ENCODE measurements at places on chromosomes 5 and 9.

DNA sequence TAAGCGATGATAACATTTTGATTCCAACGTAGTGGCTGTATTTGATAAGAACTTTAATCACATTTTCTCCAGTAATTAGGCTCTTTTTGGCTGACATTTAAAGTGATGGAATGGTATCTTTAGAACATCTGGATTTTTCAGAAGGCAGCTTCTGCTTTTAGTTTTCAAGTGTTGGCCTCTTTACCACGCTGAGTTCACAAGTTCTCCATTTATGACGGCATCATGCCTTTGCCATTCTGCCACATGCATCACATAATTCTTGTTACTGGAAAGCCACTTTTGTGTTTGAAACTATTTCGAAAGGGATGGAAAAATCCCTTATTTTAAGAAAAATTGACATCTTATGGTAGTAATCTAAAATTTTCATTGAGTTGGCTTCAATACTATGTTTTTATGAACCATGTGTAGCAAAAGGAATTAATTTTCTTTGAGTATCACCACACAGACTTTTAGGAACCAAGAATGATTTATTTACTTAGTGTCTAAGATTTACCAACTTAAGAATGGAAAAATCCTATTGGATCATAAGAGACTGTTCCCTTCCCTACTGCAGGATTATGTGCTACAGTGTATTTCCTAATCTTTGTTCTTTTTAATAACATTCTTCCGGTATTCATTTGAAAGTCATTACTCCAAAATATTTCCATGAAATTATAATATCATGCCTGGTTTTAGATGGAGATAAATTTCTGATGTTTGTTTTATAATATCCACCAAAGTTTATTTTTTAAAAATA is 344.2 kb downstream of the ADGRV1 start:
- no peak for DNase-seq

DNA sequence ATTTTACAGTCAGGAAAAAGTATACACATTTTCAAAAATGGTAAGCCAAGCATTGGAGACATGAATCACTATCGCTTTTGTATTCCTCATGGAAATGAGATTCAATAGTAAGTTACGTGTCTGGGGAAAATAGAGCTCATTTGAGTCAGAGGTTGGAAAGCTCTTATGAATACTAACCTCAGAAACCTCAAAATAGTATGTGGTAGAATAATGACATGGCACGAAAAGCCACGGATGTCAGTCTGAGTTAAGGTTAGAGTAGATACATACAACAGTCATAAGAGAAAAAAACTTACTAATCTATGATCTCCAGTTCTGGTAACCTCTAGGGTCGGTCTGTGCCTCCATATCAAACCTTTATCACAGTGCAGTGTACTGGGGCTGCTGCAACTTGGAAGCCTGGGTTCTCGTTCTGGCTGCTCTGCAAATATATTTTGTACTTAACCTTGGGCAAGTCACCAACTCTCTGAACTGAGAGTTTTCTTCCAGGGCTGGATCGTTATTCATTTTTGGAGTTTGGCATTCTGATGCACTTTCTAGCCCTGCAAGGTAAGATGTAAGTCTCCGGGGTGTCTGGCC is 31.8 kb downstream of the MAP1B start:
- DNase-seq = no peak

- DNase-seq = no peak
Observed at GRCh38 chr5:112697322-112697721, 40.4 kb upstream of the APC start.

GRCh38 chr9:131622523-131622922 is 77.2 kb downstream of the PRRT1B start:
- DNase-seq = no peak

DNA sequence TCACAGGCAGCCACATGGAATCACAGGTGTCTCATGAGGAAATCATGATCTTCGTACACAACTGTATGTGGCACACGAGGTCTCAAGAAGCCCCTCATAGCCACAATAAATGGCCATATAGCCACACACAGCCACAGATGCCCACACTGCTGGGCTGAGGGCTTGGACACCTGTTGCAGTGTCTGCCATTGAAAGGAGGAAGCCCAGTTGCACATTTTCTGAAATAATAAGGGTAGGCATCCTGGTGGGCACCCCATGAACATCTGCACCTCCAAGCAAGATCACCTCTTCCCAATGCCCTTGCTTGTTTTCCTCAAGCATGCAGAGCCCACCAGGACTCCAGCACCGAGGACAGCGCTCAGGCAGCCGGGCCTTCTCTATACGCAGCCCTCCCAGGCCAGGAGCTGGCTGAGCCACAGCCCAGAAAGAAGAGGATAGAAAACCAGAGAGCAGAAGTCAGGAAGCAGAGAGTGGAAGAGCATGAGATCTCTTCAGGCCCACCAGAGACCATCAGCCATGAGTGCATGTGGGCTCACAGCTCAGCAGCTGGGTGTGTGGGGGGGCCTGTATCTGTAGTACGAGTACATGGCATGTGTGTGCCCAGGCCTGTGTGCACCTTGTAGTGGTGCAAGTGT is 1.0 kb upstream of the ACSL6 start:
- DNase-seq = peak; percentile 39

DNA sequence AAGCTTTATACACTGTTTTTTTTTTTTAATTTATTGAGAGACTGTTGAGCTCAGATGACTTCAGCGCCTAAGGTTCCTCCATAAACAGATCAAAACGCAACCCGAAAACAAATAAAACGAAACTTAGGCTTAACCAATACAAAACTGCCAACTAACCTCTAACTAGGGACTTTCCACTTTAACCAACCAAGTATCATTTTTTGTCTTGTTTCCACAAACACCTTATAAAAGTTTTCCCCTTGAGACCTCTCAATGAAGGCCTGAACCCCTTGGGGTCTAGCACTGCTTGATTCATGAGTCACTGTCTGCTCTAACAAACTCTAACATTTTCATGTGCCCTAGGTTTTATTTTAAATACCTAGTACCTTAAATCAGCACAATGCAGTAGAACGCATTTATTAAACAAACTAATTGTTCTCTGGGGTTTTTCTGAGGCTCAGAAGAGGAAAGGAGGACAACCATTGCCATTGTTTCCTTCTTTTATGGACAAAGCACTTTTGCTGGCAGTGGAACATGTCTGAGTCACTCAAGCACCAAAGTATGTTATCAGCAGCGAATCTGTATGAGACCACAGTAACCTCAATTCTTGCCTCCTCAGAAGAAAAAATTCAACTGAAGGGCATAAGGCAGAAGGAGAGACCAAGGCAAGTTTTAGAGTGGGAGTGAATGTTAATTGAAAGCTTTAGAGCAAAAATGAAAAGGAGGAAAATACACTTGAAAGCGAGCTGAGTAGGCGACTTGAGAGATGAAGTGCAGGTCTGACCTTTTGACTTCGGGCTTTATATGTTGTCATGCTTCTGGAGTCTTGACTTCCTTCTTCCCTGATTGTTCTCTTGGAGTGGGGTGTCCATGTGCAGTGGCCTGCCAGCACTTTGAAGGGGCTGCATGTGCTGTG is 97.7 kb upstream of the HCN1 start:
- no peak for DNase-seq

- no peak for DNase-seq
Observed at GRCh38 chr9:33220681-33221567, 19.0 kb upstream of the SPINK4 start.

DNA sequence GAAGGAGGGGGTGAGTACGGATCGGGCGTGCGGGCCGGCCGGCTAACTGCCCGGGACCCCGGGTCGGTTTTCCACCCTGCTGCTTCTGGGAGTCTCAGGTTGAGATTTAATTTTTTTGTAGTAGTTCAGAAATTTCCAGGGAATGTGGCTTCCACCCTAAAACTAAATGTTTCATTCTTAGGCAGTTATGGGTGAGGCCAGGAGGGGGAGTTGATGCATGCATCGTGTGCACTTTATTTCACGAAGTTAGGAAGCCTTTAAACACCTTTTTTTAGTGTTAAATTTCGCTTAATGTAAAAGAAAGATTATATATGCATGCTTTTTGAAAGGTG is 905 bp downstream of the CDK9 start:
- no peak for DNase-seq

DNA sequence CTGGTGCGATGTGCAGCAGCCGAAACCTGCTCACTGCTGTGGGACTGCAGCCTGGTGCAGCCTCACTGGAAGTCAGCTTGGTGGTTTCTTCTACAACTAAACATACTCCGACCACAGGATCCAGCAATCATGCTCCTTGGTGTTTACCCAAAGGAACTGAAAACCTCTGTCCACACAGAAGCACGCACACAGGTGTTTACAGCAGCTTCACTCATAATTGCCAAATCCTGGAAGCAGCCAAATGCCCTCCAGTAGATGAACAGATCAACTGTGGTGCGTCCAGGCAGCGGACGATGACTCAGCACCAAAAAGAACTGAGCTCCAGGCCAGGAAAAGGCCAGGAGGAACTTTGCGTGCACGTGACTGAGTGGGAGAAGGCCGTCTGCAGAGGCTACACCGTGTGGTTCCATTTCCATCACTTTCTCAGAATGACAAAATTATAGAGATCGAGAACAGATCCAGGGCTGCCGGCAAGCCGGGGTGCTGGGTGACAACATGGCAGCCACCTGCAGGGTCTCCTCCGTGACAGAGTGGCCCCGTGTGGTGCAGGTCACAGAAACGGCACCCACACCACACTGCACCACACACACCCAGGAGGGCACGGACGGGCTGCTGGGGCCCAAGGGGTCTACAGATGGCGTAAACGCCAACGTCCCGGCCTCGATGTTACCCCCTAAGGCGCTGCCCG is 23.1 kb upstream of the NSMF start:
- DNase-seq = peak; percentile 92

- DNase-seq = peak; percentile 59
Observed at GRCh38 chr5:131163276-131164119, 1.6 kb downstream of the HINT1 start.

DNA sequence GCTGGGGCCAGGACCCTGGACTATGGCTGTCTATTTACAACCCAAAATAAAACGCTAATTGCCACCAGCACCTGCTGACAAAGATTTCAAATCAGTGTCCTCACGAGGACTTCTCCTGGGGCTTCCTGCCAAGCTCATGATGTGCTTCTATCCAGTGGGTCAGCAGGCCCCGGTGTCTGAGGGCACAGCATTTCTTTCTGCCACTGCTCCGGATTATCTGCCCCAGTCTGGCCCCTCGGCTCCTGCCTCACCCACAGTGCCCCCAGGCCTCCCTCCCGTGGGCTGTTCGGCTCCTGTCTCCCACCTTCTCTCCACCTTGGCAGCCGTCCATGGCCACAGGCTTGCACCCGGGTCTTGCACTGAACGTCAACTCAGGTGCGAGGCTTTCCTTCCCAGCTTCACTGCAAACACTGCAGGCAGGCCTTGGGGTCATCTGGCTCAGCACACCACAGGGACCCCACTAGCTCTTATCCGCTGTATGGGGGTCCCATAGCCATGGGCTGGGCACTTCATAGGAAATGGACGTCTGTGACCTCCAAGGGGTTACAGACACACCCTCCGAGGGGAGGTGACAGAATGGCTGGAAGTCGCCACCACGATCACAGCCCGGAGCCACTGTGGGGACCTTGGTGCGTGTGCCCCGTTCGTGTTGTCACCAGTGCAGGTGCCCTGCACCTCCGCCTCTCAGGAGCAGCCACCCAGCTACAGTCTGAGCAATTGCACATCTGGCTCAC is 43.8 kb upstream of the FCN1 start:
- DNase-seq = peak; percentile 91

GRCh38 chr5:158410976-158411375 is 552.0 kb upstream of the CLINT1 start:
- no peak for DNase-seq

DNA sequence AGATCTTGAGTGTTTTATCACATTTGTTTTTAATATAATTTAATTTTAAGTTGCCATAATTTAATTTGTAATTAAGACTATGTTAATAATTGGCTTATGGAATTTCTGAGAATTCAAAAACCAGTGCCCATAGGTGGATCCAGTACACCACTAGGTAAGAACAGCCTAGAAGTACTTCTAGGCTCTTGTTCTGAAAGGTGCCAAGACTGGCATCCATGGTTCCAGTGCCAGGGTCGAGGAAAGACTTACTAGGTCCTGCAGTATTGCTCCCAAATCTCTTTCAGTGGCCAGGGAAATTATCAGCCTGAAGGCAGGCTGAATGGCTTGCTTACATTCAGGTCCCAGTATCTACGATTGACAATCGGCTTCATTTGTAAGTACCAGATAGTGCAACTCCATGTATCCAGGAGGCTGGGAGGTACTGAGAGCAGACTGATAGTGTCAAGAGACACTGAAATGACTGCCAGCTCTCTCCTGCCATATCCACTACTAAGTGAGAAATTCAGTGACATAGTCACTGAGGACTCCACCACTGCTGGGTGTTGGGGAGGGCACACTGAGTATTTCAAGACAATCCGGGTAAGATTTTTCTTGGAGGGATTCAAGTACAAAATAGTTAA is 159.2 kb upstream of the CCDC152 start:
- DNase-seq = no peak
